ENCODE measurements at places on chromosomes 3 and 15.

- peak; percentile 28 for DNase-seq
Measured at GRCh38 chr15:42385206-42385979, 26.1 kb downstream of the CAPN3 start.

GRCh38 chr3:194631696-194632095 lies 1.5 kb downstream of the TMEM44 start:
- DNase-seq: no peak

DNA sequence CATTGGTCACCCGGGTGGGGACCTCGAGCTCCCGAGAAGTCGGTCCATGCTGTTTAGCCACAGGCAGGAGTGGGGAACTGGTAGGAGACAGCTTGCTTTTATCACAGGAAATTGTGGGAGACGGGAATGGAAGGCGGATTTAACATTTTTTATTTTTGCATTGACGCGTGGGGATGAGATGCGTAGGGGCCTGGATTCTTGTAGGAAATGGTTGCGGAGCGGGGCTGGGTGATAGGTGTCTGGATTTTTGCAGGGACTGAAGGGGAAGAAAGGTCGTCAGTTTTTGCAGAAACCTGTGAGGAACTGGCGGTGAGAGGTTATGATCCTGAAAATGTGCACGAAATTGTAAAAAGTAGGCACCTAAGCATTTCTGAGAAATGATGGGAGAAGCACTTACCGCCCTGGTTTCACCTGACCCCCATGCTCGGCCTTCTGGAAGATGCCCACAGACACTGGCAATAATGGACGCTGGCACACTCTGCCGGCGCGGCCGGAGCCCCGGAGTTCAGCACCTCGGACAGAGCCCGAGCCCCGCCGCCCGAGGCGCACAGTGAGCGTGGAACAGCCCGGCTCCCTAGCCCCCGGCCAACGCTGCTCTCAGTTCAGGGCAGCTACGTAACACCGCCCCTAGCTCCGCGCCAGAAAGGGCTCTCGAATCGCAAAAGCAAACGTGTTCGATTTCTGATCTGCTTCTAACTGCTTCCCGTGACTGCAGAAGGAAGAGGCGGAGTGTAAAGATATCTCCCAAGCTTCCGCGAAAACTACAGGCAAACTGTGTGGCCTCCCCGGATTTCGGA lies 928 bp downstream of the ANKRD34C start:
- DNase-seq: peak; percentile 50

DNA sequence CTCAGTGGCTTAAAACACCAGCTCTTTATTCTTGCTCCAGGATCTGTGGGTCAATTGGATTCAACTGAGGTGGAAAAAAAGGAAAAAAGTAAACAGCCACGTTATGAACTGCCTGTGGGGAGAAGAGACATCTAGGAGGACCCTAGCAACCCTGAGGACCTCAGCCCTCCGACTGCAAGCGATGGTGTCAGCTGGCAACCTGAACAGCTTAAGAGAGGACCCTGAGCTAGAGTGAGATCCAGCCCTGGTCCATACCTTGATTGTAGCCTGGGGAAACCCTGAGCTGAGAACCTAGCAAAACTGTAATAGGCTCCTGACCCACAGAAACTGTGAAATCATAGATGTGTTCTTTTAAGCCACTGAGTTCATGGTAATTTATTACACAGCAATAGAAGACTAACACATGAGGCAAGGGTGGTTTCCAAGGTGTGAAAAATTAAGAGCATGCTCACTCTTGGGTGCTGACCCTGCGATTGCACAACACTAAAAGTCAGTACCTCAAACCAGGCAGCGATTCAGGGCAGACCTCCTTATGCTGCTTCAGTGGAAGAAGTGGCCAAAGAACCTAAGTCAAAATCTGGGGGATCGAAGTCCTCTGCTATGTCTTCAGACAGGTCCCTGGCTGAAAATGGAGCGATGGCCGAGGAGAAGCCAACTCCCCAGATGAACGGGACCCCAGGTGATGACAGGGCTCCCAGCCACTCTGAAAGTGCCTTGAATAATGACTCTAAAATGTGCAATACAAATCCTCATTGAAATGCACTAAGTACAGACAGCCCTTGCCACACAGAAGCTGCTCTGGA lies 57.7 kb downstream of the GASK1A start:
- DNase-seq: no peak

GRCh38 chr3:52525680-52526561 lies 7.7 kb downstream of the NT5DC2 start:
- no peak for DNase-seq

GRCh38 chr15:71060983-71061382 lies 54.3 kb upstream of the THSD4 start:
- DNase-seq: no peak

- no peak for DNase-seq
Measured at GRCh38 chr3:52090131-52090932, 34.0 kb upstream of the DUSP7 start.

GRCh38 chr15:87219650-87220615 lies 1036.6 kb downstream of the NTRK3 start:
- no peak for DNase-seq

DNA sequence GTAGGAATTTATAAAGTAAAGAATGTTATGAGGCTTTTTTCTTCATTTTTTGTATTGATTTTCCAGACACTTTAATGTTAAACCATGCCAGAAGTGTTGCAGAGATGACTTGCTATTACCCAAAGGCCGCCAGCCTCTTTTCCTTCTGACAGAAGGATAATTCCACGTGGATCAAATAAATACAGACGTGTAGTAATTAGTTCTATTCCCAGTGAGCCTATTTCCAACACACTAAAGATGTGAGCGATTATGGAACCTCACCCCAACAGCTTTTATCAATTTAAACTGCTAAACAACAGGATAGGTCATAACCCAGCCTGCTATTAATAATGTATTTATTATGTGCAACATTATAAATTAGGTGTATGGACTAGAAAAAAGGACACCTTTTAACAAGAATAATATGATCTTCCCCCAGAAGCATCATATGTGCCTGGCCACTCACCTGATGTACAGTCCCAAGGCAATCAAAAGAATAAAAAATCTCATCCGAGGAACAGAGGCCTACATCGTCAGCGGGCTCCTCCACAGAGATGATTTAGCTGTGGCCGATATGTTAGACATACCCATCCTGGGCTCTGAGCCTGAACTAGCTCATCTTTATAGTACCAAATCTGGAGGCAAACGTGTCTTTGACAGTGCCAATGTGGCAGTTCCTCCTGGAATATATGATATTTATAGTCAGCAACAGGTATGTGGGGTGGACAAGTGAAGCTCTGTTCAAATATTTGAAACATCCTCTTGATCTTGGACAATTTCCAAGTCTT lies 125.9 kb upstream of the C15orf61 start:
- DNase-seq: no peak

DNA sequence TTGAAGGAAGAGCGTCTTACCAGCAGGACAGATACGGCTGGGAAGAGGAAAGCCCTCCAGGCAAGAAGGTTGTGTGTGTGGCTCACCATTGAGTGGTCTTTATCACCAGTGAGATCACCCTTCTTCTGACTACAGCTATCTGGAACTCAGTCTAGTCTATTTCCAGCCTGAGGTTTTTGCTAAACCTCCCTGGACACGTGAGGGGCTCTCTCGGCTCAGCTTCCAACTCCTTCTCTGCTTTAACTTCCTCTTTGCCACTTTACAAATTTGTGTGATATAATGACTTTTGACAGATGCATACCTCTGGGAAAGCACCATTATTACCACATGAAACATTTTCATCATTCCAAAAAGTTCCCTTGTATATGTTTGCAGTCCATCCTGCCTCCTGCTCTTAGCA lies 15.3 kb upstream of the ROPN1 start:
- no peak for DNase-seq

DNA sequence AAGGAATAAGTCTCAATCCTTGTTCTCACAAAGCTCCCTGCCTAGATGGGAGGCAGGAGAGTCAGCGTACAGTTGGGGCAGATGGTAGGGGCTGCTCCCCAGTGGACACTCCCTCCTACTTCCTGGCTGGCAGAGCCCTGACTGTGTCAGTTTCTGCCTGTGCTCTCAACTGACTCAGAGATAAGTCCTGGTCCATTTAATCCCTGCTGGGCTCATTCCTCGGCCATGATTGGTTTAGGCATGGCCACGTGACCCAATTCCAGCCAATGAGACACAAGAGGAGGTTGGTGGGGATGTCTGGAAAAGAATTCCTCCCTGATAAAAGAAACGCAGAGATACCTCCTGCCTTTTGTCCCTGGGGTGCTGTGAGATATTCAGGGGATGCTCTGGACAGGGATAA lies 118.1 kb upstream of the SLC6A11 start:
- DNase-seq: no peak

DNA sequence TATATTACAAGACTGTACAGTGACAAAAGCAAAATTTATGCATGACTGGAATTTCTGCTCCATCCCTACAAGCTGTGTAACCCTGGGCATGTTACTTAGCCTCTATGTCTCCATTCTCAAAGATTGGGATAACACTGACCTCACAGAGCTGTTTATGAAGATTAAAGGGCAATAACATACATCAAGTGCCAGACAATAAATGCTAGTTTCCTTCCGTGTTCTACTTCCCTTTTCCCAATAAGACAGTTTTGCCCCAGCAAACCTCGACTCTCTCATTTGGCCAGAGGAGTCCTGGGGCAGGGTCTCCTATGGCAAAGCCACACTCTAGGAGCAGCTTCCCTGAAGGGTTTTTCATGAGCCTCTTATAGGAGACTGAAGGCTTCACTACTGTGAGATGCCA lies 7.5 kb downstream of the HEXA start:
- DNase-seq: no peak
